ENCODE measurements at places on chromosomes 4 and X.

DNA sequence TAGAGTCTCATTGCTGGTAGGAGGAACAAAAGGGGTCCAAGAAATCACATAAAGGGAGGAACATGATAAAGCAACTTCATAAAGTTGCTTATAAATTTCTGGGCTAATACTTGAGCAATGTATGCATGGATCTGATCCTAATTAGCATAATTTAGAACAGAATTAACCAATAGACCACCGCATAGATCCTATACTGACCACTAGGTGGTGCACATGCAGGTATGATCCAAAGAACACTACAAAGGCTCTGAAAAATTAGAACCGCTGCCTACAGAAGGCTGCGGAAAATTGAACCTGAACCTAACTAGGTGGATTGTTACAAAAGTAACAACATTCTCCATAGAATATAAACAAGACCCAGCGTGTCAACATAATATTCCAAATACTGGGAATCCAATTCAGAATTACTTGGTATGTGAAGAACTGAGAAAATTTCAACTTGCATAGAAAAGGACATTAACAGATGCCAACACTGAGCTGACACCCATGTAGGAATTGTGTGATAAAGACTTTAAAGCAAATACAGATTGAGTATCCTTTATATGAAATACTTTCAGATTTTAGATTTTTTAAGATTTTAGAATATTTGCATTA, 23.3 kb downstream of the BRCC3 start:
- no peak for DNase-seq

DNA sequence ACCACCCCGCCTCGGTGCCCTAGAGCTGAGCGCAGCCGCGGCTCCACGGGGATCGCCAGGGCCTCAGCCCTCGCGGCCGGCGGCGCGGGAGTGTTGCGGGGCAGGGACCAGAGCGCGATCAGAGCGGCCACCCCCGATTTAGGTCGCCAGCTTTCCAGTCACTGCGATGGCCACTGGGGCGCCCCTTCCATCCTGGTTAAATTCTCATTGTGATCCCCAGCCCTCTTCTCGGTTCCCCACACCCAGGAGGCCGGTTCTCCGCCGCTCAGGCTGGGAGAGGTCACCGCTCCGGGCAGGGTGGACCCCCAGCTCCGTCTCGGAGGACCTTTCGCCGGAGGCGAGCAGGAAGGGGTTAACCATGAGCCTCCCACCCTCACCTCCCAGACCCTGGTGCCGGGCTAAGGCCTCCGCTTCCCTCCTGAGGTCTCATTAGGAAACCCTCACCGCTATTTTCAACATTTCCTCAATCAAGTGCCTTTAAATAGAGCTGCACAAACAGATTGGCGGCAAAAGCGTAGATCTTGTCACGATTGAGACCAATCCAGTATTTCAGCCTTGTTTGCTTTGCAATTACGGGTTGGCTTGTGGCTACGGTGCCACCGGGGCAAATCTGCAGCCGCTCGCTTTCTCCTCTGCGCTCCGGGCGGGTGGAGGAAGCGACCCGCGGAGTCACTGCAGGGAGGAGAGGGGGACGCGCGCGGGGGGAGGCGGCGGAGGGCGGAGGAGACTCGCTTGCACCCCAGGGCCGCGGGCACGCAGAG, 8.3 kb upstream of the HAND2 start:
- DNase-seq: no peak

- no peak for DNase-seq
These were observed 6.3 kb downstream of the MEPE start for GRCh38 chr4:87838890-87839591.

GRCh38 chr4:129037093-129037492, 56.2 kb downstream of the SCLT1 start:
- no peak for DNase-seq

GRCh38 chrX:135345107-135345589, 35.9 kb downstream of the ETDC start:
- peak; percentile 15 for DNase-seq

GRCh38 chr4:17094876-17095210, 196.4 kb upstream of the LDB2 start:
- no peak for DNase-seq

GRCh38 chr4:187617113-187617512, 378.5 kb upstream of the ZFP42 start:
- DNase-seq: no peak

DNA sequence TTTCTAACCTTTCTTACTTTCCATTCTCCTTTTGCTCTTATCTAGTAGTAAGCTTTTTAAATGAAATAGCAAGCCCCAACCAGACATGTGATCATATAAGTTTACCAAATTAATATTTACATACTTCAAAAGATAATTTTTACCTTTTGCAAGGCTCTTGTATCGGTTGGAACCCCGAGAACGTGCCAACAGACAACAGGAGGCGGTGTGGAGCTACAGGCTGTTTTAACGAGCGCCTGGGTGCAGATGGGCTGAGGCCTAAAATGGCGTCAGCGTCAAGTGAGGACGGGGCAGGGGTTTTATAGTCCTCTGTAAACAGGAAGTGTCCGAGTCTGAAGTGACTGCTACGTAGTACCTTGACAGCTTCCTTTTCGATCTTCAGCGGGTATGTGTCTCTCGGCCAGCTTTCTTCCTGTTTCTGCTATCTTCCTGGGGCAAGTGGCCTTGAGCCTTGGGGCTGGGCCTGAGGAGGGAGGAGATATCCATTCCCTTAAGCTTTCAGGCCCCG, 342.7 kb downstream of the GALNTL6 start:
- DNase-seq: no peak

DNA sequence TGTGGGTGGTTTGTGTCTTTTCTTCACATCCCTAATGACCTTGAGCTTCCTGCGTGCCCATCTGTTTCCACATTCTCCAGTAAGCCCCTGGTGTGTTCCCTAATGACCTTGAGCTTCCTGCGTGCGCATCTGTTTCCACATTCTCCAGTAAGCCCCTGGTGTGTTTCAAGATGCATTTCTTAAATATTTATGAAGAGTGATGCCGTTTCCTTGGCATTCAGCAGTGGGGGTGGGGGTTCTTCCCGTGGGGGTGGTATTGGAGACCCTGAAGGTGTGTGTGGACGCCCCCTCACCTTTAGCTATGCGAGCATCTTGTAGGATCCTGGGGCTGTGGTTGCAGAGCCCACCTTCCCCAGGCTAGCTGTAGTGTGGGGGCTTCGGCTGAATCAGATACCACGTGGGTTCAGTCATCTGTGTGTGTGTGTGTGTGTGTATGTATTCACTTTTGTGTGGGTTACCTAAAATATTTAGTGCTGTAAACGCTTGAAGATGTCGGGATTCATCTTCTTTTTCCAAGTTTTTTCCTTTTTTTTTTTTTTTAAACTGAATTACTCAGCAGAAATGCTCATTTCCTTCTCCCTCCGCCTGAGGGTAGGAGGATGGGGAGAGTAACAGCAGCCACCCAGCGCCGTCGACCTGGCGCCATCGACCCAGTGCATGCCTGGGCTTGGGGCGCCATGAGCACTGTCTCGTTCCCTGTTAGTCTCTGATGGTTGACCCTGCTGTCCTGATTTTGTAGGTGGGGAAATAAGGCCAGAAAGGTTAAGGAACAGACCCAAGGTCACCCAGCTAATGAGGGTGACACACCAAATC, 9.9 kb downstream of the NSG1 start:
- no peak for DNase-seq
